AG10803 (cell line): ENCODE measurements at places on chromosomes 4 and X.

- DNase-seq: peak; percentile 85
Measured at GRCh38 chr4:157014621-157015591, 43.3 kb upstream of the PDGFC start.

- peak; percentile 62 for DNase-seq
Measured at GRCh38 chrX:11629593-11630211, 36.0 kb downstream of the ARHGAP6 start.

DNA sequence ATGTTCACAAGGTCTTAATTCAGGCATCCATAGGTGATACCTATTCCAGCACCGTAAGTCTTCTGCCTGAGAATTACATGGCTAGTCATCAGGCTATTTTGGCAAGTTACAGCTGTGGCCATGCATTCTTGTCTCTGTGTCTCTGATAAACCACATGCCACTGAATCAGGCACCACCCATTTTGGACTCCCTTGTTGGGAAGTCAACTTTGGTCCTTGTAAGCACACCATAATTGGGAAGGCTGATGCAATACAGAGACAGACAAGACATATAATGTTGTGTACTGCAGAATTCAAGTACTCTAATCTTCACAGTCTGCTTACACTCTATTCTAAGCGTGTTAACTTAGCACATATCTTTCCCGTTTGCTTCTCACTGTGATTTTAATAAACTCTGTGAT, 483.7 kb upstream of the FTHL17 start:
- DNase-seq: peak; percentile 68

DNA sequence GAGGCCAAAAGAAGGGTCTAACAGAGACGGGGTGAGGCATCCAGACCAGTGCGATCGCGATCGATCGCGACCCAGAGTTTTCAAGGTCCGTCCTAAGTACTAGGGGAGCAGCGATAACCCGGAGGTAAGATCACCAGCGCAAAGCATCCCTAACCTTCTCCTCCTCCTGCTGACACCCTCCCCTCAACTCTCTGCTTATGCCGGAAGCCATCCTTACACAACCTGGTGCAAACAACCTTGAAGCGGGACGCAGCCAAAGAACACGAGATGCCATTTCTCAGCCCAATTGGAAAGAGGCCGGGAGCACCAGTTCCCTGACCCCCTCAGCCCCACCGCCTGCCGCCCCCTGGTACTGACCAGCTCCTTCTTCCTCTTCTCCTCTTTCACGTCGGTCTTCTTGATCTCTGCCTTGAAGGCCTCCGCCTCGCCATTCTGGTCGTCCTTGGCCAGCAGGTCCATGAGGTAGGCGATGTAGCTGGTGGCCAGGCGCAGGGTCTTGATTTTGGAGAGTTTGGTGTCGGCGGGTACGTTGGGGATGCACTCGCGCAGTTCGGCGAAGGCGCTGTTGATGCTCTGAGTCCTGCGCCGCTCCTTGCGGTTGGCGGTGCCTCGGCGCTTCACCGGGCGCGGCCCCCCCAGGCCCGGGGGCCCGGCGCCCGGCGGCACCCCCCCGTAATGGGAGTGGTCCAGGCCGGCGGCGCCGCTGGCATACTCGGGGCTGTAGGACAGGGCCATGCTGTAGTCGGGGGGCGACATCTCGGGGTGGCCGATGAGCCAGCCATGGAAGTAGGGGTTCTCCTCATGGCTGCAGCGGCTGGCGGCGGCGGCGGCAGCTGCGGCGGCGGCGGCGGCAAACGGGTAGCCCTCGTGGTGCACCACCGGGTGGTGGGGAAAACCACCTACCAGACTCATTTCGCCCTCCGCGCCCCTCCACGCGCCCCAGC, 1.4 kb downstream of the HAND2 start:
- DNase-seq: peak; percentile 22

- DNase-seq: no peak
Measured at GRCh38 chrX:104662694-104663093, 96.7 kb downstream of the IL1RAPL2 start.

DNA sequence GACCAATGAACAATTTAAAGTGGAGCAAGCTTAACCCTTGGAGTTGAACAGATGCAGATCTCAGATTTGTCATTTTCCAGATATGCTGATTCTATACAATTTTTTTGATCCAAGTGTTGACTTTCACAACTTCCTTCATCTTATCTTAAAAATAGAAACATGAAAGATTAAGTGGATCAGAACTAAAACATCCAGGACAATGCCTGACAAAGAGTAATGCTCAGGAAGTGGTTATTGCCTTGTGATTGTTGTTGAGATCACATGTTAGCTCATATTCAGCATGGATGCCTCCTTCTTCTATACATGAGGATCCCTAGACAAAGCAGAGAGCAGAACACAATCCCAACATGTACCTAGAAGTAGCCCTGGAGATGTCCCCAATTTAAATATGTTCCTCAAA, 160.9 kb downstream of the PPARGC1A start:
- no peak for DNase-seq

- no peak for DNase-seq
Measured at GRCh38 chrX:19836337-19836736, 51.1 kb downstream of the SH3KBP1 start.
